ENCODE measurements at places on chromosomes 4 and X.

DNA sequence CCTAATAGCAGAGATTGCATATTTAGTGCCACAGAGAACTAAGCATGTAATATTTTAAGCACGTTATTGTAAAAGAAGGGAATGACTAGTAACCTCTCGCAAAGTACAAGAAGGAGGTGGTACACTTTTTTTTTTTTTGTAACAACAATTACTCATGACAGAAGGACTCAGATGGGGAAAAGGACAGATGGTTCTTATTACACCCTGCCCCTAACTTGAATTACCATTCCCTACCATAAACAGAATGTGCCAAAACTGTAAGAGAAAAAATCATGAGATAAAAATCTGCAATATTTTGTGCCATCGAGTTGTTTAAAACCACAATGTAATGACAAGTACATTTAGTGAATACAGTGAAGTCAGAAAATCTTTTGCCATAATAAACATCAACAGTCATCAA is 33.0 kb upstream of the RAPGEF2 start:
- no peak for DNase-seq

- no peak for DNase-seq
Observed at GRCh38 chr4:168864821-168865541, 145.1 kb downstream of the CBR4 start.

GRCh38 chr4:164531336-164531735 is 222.6 kb upstream of the SMIM31 start:
- no peak for DNase-seq

GRCh38 chr4:87018753-87019152 is 83.9 kb downstream of the AFF1 start:
- DNase-seq: no peak

- DNase-seq: no peak
Observed at GRCh38 chr4:122899682-122900081, 22.7 kb downstream of the NUDT6 start.

DNA sequence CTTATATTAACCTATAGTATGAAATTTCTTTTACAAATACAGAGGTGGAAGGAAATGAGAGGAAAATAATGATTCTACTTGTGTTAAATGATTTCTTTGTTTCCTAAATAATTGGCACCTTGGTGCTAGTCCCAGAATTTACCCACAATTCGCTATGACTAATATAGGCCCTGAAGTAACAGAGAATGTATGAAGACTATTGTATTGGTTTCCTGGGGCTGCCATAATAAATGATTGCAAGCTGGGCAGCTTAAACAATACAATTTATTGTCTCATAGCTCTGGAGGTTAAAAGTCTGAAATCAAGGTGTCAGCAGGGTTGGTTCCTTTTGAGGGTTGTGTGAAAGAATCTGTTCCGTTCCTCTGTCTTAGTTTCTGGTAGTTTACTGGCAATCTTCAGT is 74.8 kb upstream of the GPRIN3 start:
- no peak for DNase-seq

DNA sequence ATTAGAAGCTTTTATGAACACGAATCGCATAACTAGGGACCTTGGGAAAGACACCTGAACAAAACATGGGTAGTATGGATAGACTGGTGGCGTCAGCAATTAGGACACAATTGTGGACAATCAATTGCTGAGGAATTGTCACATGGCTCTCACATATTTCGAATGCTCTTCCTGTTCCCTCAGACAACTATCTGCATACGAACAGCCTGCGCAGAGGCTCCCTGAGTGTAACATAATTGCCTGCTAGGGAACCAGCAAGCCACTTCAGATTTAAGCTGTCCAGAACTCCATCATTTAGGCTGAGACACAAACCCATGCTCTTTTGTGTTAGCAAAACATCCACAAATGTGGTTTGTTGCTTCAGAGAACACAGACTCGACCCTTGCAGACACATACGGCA is 160.8 kb downstream of the MGST2 start:
- DNase-seq: no peak

- no peak for DNase-seq
Observed at GRCh38 chr4:147969573-147970385, 237.9 kb downstream of the ARHGAP10 start.

GRCh38 chrX:97389761-97390192 is 506.1 kb downstream of the RPA4 start:
- no peak for DNase-seq

GRCh38 chr4:41678951-41679350 is 69.6 kb downstream of the PHOX2B start:
- DNase-seq: no peak

- no peak for DNase-seq
Observed at GRCh38 chr4:26619784-26620183, 35.9 kb downstream of the TBC1D19 start.

DNA sequence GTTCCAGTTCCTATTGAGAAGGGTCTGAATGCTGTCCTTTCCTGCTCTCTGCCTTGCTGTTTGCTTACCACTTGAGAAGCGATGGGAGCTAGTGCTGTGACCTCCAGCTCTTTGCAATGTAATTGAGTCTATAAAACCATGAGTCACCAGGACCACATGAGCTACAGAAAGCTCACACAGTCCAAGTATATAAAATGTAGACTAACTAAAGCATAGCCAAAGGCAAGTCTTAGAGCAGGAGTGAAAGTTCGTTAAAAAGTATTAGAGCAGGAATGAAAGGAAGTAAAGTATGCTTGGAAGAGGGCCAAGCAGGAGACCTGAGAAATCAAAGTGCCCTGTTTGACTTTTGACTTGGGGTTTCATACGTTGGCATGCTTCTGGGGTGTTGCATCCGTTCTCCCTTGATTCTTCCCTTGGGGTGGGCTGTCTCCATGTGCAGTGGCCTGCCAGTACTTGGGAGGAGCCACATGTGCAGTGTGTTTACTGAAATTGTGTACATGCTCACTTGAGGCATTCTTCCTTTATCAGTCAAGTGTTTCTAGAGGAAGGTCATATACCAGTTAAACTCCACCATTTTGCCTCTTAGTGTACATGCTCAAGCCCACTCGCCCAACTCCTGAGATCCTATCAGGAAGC is 71.3 kb upstream of the KIT start:
- DNase-seq: no peak

DNA sequence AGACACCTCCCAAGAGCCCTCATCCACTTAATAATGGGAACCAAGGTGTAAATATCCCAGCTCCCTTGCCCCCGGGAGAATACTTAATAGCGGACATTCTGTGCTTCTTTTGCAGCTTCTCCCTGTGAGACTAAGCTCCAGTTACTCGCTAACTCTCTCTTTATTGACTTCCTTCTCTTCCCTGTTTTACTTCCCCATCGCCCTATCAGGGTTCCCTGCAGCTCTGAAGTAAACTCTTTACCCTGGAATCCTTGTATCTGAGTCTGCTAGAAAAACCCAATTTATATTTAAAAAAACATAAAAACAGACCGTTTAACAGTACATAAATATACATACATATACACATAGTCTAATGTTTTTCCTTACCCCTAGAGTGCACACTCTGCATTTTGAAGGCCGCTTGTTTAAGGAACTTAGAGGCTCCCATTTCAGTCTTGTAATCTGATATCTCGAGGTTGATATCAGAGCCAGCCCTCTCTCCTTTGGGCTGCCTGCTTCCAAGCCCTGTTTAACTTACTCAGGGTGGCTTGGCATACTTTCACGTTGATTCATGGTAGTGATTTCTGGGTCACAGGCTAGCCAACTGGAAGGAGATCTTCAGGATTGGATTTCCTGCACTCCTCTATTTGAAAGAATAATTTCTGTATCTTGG is 177.4 kb upstream of the SCML1 start:
- no peak for DNase-seq

- DNase-seq: no peak
Observed at GRCh38 chr4:159042097-159042605, 60.7 kb upstream of the RAPGEF2 start.

DNA sequence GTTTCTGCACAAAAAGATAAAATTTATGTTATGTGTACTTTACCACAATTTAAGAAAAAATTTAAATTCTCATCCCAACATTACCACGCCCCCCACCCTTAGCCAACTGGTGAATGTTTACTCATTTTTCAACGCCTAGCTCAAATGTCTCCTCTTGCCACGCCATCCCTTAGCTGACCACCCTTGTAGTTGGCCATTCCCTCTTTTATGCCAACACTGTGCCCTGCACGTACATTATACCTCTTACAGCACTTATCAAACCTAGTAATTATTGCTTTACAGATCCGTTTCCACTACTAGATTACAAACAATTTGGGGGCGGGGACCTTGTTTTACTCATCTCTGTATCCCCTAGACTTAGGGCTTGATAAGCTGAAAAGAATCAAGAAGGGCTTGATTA is 644 bp downstream of the ERCC6L start:
- DNase-seq: no peak

- no peak for DNase-seq
Observed at GRCh38 chrX:5775846-5776430, 452.7 kb downstream of the NLGN4X start.

DNA sequence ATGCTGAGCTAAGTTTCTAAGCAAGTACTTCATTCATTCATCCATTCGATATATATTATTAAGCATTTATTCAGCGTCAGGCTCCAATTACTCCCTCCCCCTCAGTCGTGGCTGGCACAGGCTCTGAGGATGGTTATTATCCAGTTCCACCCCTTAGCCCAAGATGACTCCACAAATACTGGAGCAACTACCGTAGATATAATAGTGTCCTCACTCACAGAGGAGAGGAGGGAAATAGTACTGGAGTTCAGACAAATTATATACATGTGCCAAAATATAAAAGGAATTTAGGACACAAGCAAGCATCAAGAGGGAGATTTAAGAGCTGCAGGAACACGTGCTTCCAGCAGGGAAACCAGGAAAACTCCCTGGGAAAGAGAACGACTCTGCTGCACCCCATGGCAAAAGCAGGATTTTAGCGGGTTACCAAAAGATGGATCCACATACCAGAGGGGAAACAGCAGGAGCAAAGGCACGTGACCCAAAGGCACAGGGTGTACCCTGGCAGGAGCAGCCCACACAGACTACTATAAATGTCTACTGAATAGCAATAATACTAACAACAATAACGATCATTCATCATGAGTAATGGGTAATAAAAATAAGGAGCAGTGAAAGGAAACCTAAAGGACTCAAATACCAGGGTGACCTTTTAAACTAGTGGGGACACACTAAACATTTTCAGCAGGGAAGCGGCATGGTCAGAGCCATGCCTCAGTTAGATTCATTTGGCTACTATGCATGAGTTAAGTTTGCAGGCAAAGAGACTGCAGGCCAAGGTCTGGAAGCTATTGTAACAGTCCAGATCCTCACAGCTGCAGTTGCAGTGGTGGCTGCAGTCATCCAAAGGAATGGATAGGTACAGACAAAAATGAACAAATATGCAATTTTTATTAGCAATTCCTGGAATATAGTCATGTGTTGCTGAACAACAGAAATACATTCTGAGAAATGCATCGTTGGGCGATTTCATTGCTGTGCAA is 153.7 kb downstream of the APBB2 start:
- DNase-seq: no peak

DNA sequence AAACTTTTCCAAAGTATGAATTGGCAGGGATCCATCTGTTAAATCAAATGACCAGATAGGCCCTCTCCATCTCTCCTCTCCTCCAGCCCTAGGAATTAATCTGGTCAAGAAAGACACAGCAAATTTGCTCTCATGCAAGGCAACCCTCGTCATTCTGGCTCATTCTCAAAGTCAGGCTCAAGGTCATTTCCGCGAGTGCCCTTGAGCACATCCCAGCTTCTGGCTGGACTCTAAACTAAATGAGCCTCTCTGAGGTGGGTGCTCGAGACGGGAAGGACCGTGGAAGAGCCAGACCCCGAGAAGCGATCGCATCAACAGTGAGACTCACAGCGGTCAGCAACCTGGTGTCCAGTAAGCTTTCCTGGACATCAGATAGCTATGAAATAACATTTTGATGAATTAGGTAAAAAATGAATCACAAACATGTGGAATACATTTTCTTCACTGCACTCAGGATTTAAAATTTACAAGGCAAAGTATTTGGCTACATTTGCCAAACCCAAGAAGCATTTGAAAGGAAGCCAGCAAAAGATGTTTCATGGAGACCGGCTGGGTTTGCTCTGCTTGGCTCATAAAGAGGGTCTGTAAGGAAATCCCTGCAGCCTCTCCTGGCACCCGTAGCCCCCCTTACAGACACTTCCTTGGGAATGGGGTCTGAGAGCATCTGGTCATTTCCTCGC is 121.0 kb downstream of the ENPP6 start:
- no peak for DNase-seq

DNA sequence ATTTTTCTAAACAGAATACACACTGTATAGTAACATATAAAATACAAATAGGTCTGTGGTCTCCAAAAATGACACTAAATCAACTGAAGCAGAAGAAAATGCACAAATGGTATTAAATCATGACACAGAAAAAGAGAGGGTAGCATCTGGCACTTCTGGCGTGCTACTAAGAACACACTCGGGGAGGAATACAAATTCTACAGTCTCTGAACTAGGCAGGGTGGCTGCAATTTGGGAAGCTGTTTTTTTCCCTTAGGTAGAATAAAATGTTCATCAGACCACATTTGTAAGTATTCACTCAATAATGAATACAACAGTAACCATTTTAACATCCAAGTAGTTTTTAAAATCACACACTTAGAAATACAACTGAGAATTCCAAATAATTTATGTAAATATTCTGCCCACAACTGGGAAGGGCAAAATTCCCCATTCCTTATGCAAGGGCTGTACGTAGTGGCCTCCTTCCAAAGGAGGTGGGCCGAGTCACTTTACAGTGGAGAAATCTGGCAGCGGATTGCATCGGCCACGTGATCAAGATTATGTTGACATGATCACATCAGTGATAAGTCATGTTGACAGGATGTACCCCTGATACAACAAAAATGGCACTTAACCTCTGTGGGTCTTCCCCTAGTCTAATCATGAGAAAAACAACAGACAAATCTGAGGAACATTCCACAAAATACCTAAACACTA is 101.1 kb downstream of the TSPAN5 start:
- DNase-seq: no peak

GRCh38 chrX:14243823-14244222 is 214.1 kb upstream of the GEMIN8 start:
- DNase-seq: no peak

- DNase-seq: no peak
Observed at GRCh38 chrX:13414006-13414647, 94.3 kb upstream of the ATXN3L start.

- DNase-seq: no peak
Observed at GRCh38 chr4:42654631-42655268, 2.2 kb downstream of the ATP8A1 start.

GRCh38 chrX:85115252-85115651 is 111.6 kb downstream of the APOOL start:
- DNase-seq: no peak

GRCh38 chr4:164536814-164537213 is 217.1 kb upstream of the SMIM31 start:
- DNase-seq: no peak

DNA sequence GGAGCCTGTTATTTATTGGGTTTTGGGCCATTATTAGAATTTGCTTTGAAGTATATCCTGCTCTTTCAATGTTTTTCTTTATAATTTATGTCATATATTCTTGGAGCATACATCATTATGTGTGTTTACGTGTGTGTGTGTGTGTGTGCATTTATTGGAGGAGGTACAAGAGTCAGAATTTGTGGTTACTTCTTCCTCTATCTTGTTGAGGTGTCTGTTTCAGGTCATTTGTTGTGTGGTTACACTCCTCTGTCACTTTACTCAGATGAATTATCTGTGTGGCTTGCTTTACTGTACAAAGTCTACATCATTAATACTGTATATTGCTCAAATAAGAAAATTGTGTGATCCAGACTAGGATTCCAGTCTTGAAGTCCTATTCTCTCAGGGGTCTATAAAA is 1957.4 kb upstream of the TENM3 start:
- DNase-seq: no peak

GRCh38 chrX:68061206-68061535 is 372.1 kb downstream of the OPHN1 start:
- no peak for DNase-seq

- DNase-seq: no peak
Observed at GRCh38 chrX:25968920-25969319, 169.2 kb upstream of the MAGEB18 start.
